ENCODE measurements at places on chromosomes 16 and 17.
A peak's percentile ranks its signal among the peaks of the same experiment; 100 is the strongest.

DNA sequence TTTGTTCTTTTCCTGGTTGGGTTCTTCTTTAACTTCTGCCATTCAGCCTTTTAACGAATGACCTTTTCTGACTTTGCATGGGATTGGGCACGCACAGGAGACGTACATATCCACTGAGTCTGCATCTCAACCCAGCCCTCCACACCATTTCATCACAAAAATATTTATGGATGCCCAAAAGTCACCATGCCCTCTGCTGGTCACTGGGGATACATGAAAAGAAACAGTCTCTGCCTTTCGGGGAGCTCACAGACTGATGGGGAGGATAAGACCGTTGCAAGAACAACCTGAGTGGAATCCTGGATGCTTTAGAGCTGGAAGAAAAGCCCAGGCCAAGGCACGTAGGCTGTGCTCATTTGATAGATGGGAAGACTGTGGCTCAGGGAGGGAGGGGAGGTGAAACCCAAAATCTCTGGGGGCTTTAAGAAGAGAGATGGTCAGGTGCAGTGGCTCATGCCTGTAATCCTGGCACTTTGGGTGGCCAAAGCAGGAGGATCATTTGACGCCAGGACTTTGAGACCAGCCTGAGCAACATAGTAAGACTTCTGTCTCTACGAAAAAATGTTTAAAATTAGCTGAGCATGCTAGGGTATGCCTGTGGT, 7.9 kb upstream of the MT2A start:
- no peak for DNase-seq

GRCh38 chr17:64183815-64184214, 53.9 kb upstream of the ERN1 start:
- DNase-seq, result no peak

DNA sequence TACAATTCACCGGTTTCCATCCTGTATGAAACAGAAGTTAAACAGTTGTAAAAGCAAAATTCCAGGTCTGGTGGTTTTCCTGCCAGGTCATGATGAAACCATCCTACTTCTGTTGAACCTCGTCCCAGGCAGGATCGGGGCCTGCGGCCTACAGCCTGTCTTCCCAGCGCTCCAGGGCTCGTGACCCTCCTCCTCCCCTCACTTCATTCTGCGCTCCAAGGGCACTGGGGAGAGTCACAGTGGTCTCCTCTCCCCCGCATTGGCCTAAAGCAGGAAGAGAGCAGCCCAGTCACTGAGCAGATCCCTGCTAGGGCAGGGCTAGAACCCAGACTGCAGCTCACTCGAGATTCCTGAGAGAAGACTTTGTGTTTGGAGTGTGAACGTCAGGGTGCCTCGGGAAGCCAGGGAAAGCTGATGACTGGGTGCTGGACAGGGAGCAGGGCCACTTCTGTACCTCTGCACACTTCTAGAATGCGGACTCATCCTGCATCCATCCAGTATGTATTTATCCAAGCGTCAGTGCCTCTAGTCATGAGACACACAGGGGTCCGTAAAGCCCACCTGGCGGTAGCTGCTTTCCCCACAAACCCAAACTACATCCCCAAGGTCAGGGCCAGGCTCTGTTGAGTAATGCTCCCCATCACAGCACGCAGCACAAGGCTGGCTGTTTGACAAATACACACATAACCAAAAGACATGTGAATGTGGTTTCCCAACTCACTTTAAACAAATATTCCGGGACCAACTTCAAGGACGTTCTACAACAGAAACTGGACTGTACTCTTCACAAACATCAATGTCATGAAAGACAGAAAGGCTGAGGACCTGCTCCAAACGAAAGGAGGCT, 1.7 kb upstream of the ITGAE start:
- no peak for DNase-seq

- DNase-seq, result no peak
These were observed 49.8 kb upstream of the USP7 start for GRCh38 chr16:9013508-9013864.

GRCh38 chr17:80904036-80904753, 87.4 kb upstream of the CHMP6 start:
- no peak for DNase-seq

GRCh38 chr17:5892921-5893675, 177.1 kb upstream of the WSCD1 start:
- no peak for DNase-seq

- peak; percentile 8 for DNase-seq
These were observed 224.0 kb upstream of the TNRC6C start for GRCh38 chr17:77734371-77735080.

- no peak for DNase-seq
These were observed 18.8 kb downstream of the AXIN2 start for GRCh38 chr17:65542610-65543009.

- peak; percentile 98 for DNase-seq
These were observed at the start of gene GSPT1 for GRCh38 chr16:11915644-11916523. TSS of gene GSPT1 (minus strand) at chr16:11915956. CDS start at chr16:11915720, 236 bp downstream.

- no peak for DNase-seq
These were observed 714 bp downstream of the ACSF3 start for GRCh38 chr16:89094252-89094879.

DNA sequence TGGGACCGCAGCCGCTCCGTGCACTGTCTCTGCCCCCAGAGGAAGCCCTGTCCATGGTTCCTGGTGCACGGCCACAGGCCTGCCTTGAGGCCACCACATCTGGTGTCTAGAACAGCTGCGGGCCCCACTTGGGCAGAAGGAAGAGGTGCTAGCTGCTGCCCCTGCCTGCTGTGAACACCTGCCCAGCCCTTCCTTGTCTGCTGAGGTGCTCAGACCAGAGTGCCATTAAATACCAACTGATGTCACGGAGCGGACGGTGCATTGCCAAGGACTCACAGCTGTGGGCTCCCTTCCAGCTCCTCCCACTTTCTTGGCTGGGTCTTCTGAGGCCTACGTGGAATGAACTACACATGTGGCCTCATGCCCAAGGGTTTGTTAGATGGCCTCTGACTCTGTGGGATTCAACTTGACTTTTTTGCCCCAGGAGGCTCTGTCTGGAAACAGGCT, 146.1 kb downstream of the RAB11FIP4 start:
- DNase-seq, result no peak

DNA sequence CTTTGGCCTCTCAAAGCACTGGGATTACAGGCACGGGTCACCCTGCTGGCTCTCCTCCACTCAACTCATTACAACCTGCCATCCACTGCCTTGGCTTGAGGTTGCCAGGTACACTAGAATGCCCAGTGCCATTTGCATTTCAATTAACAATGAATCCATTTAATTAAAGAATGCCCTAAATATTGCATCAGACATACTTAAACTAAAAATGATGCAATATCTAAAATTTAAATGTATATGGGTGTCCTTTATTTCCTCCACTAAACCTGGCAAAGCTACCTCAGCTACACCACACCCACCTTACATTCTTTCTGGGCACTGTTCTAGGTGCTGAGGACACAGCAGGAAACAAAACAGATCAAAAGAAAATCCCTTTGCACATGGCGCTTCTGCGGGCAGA, 382.2 kb upstream of the ZFHX3 start:
- no peak for DNase-seq

- peak; percentile 86 for DNase-seq
These were observed at the start of gene SNTB2 for GRCh38 chr16:69186642-69187445. TSS of gene SNTB2 (plus strand) at chr16:69187164. CDS start at chr16:69187167, 3 bp downstream.

Measured in activated B cell treated with CpG ODN at 0.5 μM for 24 hours (primary cell).